CD4-positive, alpha-beta T cell treated with Interleukin-4 for 4 hours (primary cell): ENCODE measurements at places on chromosomes 2 and 18.

- DNase-seq = no peak
These were observed 41.6 kb upstream of the NT5C1B start for GRCh38 chr2:18630941-18631340.

DNA sequence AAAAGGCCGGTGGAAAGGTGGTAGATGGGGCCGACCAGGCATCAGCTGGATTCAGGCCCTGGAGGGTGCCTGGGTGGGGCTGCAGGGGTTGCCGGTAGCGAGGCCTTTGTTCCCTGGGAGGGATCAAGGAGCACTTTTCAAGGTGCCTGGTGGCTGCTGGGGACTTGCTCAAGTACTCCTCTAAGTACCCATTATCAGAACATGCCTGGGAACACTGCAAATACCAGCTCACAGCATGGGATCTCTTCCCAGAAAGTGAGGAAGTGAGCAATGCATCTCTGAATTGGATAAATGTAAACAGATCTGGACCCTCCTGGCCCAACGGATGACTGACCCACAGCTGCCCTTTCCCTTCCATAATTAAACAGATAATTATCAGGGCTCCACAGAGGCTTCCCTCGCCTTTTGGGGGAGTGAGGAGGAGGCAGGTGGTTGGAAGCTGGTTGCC lies 210.5 kb downstream of the SH3RF3 start:
- DNase-seq = no peak

DNA sequence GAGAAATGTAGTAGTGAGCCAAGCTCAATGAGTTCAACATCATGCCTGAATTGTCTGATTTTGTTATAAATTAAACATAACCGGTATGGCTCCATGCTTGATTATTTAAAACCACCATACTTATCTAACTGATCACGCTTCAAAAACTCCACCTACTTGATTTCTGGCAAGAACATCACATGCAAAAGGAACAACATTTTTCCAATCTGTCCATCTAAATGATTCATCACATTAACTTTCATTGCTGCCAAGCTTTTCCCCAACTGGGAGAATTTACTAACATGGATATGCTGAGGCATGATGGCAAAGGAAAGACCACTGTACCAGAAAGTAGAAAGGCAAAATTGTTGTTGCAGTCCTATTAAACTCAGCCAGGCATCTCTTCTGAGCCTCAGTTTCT lies 286.8 kb downstream of the TRIB2 start:
- no peak for DNase-seq

DNA sequence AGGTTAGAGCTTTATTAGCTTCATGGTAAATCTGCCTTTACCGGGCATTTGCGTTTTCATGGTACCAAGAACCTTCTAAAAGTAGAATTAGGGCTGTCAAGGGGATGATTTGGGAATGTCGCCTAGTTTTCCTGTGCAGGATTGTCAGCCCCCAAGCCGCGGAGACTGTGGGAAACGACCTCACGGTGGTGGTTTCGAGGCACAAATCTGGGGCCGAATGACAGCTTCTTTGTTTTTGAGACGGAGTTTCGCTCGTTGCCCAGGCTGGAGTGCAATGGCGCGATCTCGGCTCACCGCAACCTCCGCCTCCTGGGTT lies 615 bp upstream of the USP39 start:
- no peak for DNase-seq

GRCh38 chr2:24496959-24497358 lies 5.9 kb downstream of the NCOA1 start:
- DNase-seq = no peak

- peak; percentile 60 for DNase-seq
These were observed 673 bp downstream of the PCBP1 start for GRCh38 chr2:70087702-70088597.

DNA sequence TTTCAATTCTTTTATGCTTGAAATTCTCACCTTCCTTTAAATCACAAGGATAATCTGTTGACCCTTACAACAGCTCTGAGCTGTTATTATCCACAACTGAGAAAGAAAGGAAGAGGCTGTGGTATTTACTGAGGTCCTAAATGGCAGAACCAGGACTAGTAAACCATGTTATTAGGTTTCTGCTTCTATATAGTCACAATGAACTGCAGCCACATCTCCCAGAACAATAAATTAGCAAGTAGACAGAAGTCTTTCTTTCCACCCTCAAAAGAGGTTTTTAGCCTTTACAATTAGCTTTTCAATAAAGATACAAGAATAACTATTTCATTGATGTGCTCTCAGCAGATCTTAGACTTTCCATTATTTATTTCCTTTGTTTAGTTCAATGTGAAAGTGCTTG lies 374.2 kb downstream of the NRXN1 start:
- DNase-seq = no peak

DNA sequence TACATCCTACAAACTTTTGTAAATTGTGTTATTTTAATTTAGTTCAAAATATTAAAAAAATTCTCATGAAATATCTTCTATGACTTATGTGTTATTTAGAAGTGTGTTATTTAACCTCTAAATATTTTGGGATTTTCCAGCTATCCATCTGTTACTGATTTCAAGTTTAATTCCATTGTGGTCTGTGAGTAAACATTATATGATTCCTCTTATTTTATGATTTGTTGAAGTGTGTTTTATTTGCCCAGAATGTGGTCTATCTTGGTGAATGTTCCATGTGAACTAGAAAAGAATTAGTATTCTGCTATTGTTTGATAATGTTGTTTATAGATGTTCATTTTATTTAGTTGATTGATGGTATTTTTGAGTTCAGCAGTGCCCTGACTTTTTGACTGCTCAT lies 136.0 kb downstream of the ZNF804A start:
- no peak for DNase-seq

DNA sequence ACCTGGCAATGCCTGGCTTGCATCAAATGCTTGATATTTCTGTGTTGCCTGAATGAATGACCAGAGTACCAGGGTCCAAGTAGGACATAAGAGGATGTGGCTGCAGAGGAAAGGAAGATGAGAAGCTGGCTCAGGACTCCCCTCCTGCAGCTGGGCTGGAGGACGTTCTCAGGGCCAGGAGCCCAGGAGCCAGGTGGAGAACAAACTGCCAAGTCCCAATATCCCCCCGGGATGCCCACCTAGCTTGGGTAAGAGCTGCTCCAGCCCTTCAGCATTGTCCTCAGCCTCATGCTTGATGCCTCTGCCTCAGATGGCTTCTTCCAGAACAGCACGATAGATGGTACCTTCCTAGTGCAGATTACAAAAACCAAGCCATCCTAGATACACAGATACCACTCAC lies 8.6 kb upstream of the ATP6V1B1 start:
- DNase-seq = no peak

GRCh38 chr2:107132746-107133145 lies 246.8 kb upstream of the ST6GAL2 start:
- no peak for DNase-seq

DNA sequence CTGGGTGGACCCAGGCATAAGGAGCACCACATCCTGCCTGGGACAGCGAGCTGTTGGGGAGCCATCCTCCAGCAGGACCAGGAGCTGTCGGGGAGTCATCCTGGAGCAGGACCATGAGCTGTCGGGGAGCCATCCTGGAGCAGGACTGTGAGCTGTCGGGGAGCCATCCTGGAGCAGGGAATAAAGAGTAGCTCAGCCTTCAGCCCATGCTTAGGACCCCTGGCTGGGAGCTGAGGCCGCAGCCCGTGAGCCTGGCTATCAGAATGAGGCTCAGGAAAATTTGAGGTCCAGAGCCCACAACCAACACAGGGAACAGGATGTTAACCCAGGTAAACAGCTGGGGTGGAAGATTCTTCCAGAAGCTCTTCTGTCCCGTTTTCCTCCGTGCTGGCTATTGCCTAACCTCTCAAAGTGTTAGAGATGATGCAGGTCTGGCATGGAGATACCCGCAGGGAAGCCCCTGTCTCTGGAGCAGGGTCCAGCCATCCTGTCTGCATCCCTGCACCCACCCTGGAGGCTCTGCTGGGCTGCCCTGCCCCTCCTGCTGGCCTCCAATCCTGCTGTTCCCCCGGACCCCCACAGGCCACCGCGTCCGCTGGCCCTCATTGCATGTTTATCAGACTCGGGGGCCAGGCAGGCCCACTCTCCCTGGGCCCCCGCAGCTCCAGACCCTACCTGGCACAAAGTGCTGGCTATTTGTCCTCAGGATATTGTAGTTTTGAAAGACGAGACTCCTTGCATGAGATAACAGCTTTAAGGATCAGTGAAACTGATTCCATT lies 243.5 kb upstream of the MYT1L start:
- DNase-seq = no peak

- no peak for DNase-seq
These were observed 72.9 kb downstream of the BIN1 start for GRCh38 chr2:127034051-127034450.

- DNase-seq = no peak
These were observed 27.4 kb upstream of the CCNYL1 start for GRCh38 chr2:207683879-207684627.

DNA sequence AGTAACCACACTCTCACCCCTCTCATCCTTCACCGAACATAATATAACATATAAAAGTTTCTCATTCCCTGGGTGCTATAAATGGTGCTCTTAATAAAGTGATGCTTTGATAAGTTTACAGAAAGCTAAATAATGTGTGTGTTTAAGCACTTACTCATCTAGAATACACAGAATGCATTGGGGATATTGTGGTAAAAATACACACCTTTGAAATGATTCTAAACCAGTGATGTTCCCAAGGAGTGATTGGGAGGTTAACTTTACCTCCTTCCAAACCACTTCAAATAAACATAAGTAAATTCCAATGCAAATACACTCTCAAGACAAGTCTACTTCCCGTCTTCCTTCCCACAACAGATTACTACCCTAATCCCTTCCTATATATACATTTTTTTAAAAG lies 85.3 kb upstream of the TWSG1 start:
- DNase-seq = no peak

GRCh38 chr18:23548275-23548674 lies 38.0 kb downstream of the NPC1 start:
- no peak for DNase-seq

DNA sequence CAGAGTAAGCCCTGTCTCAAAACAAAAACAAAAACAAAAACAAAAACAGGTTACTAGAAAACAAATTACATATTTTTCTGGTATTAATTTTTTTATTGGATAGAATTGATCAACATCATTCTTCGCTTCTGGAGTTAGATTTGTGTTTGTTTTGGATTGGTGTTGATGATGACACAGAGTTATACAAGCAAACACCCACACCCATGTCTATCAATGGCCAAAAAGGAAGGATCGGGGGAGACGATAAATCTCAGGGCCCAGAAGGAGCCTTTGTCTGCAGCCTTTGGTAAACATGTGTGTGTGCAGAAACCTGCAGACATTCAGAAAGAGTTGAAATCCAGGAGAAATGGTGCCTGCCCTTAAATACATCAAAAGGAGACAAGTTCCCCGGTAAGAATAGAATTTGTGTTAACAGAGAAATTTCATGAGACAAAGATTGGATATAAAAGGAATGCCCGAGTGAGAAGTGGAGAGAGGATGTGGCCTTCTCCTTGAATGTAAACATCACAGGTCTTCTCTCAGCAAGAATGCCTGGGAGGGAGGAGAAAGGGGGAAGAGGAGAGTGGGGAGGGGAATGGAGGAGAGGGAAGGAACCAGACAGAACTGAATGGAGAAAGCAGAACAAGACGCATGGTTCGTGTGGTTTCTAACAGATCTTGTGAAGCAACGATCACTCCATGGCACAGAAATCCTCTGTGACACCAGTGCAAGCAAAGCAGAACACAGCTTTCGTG lies 40.4 kb upstream of the TMEM178A start:
- DNase-seq = no peak

GRCh38 chr2:16948053-16948452 lies 282.4 kb upstream of the CYRIA start:
- DNase-seq = no peak

- DNase-seq = no peak
These were observed 104.4 kb downstream of the DOCK10 start for GRCh38 chr2:224937887-224938286.

GRCh38 chr2:1455466-1455865 lies 42.2 kb downstream of the TPO start:
- DNase-seq = no peak

GRCh38 chr2:241133436-241133820 lies 15.8 kb downstream of the PASK start:
- no peak for DNase-seq

GRCh38 chr18:69980982-69981804 lies 33.5 kb upstream of the CD226 start:
- DNase-seq = no peak

- DNase-seq = no peak
These were observed 149.0 kb upstream of the KCTD1 start for GRCh38 chr18:26697186-26697884.

GRCh38 chr18:31680831-31681568 lies 3.4 kb downstream of the B4GALT6 start:
- DNase-seq = no peak

GRCh38 chr18:1954583-1955312 lies 616.6 kb downstream of the METTL4 start:
- DNase-seq = no peak

DNA sequence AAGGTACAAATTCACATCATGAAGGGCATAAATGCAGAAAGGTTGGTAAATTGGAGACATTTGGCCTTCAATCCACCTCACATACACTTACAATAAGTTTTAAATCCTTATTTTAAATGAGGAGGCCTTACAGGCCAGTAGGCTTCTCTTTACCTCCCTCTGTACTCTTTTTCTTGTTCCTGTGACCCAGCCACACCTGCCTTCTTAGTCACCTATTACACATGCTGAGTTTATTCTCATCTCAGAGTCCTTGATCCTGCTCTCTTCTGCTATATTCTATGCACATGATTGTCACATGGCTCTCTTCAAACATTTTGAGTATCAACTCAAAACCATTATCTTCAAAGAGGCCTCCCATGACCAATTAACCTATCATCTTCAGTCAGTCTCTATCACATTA lies 491.5 kb downstream of the SATB2 start:
- DNase-seq = no peak

- no peak for DNase-seq
These were observed 104.7 kb downstream of the ALK start for GRCh38 chr2:29816651-29817050.

GRCh38 chr2:151260573-151261230 lies 961 bp downstream of the RBM43 start:
- DNase-seq = no peak

DNA sequence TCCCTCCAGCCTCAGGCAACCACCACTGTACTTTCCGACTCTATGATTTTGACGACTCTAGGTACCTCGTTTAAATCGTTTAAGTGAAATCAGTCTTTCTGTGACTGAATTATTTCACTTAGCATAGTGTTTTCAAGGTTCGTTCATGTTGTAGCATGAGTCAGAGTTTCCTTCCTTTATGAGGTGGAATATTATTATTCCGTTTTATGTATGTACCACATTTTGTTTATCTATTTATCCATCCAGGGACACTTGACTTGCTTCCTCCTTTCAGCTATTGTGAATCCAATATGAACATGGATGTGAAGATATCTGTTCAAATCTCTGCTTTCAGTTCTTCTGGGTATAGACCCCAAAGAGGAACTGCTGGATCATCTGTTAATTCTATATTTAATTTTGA lies 19.1 kb downstream of the IL1R2 start:
- no peak for DNase-seq

GRCh38 chr2:42569116-42569711 lies 782 bp downstream of the MTA3 start:
- DNase-seq = no peak

GRCh38 chr2:205633994-205634393 lies 48.3 kb upstream of the NRP2 start:
- DNase-seq = no peak

- no peak for DNase-seq
These were observed 13.7 kb upstream of the ECEL1 start for GRCh38 chr2:232501331-232501771.

GRCh38 chr2:38106405-38107094 lies 30.6 kb upstream of the CYP1B1 start:
- no peak for DNase-seq

GRCh38 chr2:37897511-37897910 lies 27.6 kb upstream of the RMDN2 start:
- no peak for DNase-seq
